ENCODE measurements at places on chromosomes 3 and 15.

DNA sequence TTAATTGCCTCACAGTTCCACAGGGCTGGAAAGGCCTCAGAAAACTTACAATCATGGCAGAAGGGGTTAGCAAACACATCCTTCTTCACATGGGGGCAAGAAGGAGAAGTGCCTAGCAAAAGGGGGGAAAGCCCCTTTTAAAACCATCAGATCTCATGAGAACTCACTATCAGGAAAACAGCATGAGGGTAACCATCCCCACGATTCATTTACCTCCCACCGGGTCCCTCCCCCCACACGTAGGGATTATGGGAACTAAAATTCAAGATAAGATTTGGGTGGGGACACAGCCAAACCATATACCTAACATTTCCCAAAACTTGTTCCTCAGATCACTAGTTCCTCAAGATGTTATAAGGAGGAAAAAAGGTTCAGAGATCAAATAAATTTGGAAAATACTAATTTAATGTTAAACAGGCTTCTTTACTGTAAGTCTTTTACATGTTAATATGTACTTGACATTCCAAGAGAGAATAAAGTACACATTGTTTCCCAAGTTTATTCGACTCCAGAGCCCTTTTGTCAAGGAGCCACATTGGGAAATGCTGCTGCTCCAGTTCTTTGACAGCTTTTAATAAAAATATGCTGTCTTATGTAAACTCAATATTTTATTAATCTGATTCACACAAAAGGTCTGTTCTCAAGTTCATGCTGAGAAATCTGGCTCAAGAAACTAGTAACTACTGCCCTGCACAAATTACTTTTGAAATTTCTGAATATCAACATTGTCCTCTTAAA is 17.8 kb downstream of the HERC1 start:
- DNase-seq = no peak

- no peak for DNase-seq
These were observed 47.1 kb upstream of the MAPKBP1 start for GRCh38 chr15:41727143-41727542.

- no peak for DNase-seq
These were observed 121.9 kb downstream of the CACNA1D start for GRCh38 chr3:53616321-53616720.

DNA sequence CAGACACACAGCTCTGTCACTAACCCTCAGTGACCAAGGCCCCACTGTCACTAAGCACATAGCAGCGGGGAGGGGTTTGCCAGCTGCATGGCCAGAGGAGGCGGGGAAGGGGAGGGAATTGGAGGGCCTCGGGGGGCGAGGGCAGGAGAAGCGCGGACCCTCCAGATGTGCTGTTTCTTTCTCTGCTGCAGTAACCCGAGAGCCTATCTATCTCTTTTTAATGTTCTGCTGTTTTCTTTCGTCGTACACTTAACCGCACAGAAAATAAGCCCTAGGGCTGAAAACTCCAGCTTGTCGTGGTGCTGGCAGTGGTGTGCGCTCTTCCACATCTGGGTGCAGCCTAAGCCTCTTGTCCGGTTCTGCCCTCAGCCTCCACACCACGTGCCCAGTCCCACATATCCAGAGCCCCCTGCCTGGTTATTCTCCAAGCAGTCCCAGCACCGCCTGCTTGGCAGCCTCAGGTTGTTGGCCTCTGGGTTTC is 51.1 kb downstream of the BDH1 start:
- no peak for DNase-seq

Measured in activated CD8-positive, alpha-beta memory T cell treated with anti-CD3 and anti-CD28 coated beads for 1 hour (primary cell).